ENCODE measurements at places on chromosomes 1 and 21.
A peak's percentile ranks its signal among the peaks of the same experiment; 100 is the strongest.

DNA sequence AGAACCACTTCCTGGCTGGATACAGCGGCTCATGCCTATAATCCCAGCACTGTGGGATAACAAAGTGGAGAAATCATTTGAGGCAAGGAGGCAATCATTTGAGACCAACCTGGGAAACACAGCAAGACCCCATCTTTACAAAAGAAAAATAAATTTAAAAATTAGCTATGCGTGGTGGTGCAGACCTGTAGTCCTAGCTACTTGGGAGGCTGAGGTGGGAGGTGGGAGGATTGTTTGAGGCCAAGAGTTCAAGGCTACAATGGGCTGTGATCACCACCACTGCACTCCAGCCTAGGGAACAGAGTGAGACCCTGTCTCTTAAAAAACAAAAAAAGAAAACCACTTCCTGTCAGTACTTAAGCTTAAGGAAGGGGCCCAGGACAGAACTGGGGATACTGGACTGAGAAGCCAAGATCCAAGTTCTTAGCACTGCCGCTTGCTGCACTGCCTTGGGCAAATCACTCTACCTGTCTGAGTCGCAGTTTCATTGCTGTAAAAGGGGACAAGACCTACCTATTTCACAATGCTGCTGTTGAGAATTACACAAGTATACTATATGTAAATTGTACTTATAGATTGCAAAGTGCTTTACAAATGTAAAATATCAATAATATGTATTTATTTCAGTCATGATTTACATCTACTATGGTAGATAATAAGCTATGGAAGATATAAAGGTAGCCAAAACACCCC is 154.9 kb downstream of the RERE start:
- DNase-seq = no peak

- DNase-seq = peak; percentile 22
These were observed 642 bp downstream of the TRIM62 start for GRCh38 chr1:33180911-33181890.

- DNase-seq = no peak
These were observed 2.7 kb upstream of the F5 start for GRCh38 chr1:169588785-169589485.

GRCh38 chr1:154951901-154952657 is 3.8 kb downstream of the PBXIP1 start:
- DNase-seq = no peak

DNA sequence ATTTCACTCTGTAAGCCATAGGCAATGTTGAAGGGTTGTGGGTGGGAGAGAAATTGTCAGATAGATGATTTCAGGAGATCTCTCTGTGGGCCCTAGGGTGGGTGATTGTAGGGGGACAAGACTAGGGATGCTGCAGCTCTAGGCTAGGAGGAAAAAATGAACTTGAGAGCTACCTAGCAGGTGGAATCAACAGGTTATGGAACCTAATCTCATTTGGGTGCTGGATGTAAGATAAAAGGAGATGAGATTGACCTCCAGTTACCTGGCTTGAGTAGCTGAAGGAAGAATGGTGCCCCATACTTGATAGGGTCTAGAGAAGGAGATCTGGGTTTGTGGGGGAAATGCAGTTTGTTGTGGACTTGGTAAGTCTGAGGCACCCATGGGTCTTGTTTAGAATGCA is 396.5 kb downstream of the RRAGC start:
- no peak for DNase-seq

GRCh38 chr1:53148123-53148522 is 5.7 kb upstream of the SLC1A7 start:
- peak; percentile 85 for DNase-seq

- peak; percentile 41 for DNase-seq
These were observed 23.8 kb downstream of the TSEN15 start for GRCh38 chr1:184075055-184076029.

DNA sequence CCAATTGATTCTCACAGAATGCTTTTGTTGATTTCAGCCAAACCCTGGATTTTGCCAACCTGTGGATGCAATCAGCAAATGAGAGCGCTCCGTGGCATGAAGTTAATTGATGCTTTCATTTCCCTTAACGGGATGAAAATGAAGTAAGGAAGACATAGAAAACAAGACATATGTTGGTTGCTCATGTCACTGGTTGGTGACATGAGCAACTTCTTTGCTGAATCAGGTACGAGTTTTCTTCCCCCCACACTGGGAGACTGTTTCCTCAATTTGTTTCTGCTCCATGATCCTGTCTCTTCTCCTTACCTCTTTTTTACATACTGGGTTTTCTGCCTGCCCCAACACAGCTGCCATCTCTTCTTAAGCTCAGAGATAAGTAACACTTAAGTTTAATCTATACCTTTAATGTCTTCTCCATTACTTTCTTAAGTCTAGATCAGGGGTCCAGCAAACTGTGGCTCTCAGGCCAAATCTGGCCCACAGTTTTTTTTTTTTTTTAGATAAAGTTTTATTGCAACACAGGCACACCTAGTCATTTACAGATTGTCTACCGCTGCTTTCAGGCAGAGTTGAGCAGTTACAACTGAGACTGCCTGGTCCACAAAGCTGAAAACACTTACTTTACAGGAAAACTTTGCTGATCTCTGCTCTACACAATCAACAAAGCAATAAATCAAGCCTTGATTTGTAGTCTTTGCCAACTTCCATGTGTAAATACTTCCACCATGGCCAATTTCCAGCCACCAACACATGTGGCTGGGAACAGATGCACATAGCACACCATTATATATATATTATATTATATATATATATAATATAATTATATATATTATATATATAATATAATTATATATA is 13.3 kb downstream of the GPR157 start:
- no peak for DNase-seq

DNA sequence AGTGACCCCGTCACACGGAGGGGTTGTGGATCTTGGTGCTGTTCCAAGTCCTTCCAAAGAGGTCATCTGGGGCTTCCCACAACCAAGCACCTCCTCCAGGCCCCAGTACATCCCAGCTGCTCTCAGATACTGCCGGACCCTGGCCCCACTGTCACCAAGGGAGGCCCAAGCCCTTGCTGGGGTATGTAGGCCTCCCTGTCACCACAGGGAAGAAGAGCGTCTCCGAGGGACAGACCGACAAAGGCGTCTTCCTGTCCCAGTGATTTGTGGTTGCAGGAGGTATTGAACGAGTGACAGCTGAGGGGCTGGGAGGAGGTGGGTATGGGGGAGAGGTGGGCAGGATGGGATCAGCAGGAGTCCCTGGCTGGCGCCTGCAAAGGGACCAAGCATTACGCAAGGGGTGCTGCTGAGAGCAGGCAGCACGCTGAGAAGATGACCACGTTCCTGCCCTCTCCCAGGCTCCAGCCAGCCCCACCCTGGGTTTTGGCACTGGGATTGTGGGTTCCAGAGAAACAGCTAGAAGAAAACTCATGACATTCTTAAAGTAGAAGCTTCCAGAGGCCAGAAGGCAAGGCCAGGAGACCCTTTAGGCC is 29.7 kb downstream of the LRP8 start:
- no peak for DNase-seq

DNA sequence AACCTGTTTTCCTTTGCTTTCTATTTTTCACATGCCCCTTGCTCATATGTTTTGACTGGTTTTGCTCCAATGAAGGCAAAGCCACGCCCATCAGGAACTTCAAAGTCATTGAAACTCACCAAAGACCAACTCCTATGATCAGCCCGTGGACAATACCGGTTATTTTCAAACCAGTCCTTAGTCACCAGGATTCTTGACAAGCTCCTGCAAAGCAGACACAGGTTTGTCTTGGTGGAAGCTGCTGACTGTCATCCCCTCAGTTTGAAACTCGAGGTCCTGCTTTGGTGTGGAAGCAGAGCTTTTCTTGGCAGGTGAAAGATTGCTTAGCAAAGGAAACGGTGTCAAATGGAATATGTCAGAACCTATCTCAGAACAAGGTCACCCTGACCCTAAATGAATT is 384.7 kb upstream of the CXADR start:
- DNase-seq = no peak

- peak; percentile 51 for DNase-seq
These were observed 10.4 kb upstream of the TLR5 start for GRCh38 chr1:223153177-223154119.

DNA sequence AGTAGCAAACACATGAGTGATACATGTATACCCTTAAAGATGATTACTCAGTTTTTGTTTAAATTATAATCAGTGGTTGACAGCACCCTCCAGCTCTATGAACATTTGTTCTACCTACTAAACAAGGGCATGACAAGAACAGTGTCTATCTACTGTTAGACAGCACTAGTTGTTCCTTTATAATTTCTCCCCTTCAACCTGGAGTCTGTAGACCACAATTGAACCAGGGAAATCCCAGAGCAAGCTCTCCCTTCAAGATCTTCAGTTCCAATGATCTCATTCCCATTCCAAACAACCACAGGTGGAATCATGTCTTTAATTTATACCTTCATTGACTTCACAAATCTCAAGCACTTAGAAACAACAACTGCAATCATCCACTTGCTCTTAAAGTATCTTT is 216.1 kb downstream of the HHIPL2 start:
- peak; percentile 69 for DNase-seq

GRCh38 chr1:236990052-236990445 is 14.2 kb downstream of the MT1HL1 start:
- no peak for DNase-seq

GRCh38 chr1:245684571-245684970 is 529.8 kb downstream of the KIF26B start:
- no peak for DNase-seq

GRCh38 chr21:41600961-41601572 is 93.1 kb upstream of the TMPRSS2 start:
- no peak for DNase-seq

DNA sequence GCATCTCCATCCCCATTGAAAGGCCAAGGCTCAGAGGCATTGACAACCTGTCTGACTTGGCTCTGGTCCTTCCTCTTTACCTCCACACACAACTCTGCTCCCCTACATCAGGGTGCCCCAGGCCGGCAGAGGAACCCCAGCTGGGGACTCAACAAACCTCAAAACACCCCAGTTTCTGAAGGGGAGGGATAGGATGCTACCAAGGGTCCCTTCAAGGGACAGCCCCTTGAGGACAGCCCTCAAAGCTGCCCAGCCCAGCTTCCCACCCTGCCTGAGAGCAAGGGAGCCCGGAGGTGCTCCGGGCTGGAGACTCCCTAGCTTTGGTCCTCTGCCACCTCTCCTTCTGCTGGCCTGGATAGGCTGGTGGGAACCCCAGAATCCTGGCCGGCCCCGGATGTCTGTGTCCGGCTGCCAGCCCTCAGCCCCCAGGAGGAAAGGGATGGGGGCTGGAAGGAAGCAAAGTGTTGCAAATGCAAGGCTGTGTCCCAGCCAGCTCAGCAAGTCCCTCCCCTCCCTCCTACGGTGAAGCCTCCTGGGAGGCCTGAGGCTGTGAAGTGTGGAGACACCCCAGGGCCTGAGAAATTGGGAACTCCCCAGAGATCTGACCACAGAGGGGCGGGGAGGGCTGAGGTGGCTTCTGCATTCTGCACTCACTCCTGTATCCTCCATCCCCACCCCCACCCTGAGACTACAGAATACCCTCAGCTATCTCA is 1.1 kb upstream of the MARCKSL1 start:
- peak; percentile 32 for DNase-seq

DNA sequence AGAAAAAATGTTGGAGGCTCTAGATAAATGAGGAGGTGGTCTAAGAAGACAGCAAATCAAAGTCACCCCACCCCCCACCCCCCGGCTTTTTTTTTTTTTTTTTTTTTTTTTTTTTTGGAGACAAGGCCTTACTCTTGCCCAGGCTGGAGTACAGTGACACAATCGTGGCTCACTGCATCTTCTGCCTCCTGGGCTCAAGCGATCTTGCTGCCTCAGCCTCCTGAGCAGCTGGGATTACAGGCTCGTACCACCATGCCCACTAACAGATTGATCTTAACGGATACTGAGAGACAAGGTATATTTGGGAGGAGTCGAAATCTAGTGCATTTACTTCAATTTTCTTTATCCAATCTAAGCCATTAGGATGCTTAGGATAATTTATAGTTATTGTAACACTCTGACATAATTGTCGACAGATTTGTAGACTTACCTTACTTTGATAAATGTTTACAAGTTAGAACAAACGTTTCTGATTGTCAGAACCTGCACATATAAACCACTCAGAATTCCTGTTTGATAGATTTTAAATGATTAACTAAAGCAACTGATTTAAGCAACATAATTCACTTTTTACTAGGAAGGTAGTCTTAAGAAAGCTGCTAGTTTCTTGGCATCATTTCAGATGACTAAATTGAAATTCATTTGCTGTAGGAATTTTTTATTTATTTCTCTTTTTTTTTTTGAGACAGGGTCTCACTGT is 33.7 kb upstream of the NBL1 start:
- no peak for DNase-seq

- no peak for DNase-seq
These were observed 6.6 kb upstream of the AZIN2 start for GRCh38 chr1:33074193-33074945.

DNA sequence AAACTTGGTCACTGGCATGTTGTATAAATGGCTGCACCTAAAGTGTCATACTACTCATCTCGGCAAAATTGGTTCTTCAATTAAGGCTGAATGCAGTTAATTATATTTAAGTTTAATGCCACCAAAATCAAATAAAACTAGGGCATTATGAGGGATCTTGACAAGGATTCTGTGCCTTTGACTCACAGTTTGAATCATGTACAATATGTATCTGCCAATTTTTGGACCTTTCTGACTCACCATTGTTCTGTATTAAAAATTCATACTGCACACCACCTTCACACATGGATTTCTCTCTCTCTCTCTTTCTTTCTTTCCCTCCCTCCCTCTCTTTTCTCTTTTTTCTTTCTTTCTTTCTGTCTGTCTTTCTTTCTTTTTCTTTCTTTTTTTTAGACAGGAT is 14.1 kb upstream of the STXBP3 start:
- DNase-seq = no peak

- DNase-seq = no peak
These were observed 58.9 kb upstream of the ARTN start for GRCh38 chr1:43874716-43875115.

DNA sequence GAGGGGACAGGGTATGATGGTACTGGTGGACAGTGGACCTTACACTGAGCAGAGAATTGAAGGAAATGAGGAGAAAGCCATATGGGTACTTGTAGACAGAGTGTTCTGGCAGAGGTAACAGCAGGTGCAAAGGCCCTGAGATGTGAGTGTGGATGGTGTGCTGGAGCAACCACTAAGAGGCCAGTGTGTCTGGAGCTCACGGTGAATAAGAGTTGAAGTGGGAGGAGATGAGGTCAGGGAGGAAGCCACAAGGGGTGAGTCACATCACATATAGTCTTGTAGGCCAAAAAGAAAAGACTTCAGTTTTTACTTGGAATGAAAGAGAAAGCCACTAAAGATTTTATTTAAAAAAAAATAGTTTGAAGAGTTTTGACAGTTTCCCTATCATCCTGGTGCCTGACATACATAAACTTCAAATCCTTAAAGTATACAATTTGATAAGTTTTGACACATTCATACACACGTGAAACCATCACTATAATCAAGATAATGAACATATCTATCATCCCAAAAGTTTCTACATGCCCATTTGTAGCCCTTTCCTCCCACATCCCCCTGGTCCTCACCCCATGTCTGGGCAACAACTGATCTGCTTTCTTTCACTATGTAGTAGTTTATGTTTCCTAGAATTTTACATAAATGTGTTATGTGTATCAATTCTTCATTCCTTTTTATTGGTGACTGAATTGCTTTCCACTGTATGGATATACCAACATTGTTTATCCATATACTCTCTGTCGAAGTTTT is 148.4 kb downstream of the GPATCH2 start:
- peak; percentile 97 for DNase-seq

Measured in astrocyte (in vitro differentiated cells and primary cell).